ENCODE measurements at places on chromosomes 6 and 20.

DNA sequence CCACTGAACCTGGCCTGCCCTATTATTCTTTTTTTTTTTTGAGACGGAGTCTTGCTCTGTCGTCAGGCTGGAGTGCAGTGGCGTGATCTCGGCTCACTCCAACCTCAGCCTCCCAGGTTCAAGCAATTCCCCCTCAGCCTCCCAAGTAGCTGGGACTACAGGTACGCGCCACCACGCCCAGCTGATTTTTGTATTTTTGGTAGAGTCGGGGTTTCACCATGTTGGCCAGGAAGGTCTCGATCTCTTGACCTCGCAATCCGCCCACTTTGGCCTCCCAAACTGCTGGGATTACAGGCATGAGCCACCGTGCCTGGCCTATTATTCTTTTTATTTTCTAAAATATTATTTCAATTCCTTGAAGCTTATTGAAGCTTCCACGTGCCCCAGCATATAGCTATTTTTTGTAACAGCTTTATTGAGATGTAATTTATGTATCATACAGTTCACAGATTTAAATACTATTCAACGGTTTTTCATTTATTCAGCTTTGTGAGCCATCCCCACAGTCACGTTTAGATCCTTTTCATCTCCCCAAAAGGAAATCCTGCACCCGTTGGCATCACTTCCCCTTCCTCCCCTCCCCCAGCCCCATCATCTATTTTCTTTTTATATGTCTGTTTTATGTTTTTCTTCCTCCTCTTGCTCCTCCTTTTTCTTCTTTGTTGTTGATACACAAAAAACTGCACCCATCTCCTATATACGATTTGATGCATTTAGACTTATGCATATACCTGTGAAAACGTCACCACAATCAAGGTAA lies 13.5 kb upstream of the MDFI start:
- no peak for DNase-seq

DNA sequence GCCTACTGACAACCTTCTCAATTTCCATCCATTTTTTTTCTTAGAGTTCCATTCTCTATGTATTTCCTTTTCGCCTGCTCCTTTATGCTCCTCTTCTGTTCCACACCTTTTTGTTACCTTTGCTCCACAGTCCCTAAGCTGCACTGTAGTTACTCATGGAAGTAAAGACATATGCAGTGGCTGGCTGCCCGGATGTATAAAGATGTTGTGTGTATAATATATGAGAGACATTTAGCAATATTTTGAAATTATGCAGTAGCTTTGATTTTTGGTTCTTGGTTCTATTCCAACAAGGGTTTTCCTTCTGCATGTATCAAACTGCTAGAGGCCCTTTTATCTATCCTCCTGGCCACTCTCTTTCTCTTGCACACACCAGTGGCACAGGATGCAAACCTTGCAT lies 234.9 kb downstream of the DOK5 start:
- no peak for DNase-seq

DNA sequence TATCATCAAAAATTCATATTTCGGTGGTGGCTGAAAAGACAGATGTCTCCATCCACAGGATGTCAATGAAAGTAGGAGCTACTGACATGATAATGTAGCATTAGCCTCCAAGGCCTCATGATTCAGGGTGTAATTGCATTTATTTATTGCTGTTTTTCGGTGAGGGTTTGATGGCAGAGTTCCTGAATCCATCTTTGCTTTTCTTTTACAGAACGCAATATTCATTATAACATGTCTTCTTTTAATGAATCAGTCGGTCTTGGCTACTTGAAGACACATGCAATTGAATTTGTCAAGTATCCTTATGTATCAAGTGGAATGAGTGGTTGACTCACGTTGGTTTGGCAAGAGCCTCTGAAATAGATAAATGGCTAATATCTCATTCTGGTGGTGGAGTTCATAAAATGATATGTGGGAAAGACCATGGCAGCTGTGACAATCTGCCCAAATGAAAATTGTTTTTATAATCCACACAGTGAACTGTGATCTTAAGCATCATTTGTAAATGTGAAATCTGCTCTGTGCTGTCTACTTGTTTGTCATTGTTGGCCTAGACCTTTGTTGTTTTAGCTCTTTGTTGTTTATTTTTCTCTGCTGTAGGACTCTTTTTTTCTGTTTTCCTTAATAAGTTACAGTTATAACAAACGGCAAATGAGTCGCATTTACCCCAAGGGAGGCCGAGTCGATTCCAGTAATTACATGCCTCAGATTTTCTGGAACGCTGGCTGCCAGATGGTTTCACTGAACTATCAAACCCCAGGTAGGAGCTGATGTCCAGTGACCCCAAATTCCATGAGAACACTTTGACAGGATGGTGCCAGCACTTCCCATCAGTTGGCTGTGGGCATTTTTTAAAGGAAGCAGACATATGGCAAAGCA lies 105.7 kb upstream of the LAMP5 start:
- no peak for DNase-seq

DNA sequence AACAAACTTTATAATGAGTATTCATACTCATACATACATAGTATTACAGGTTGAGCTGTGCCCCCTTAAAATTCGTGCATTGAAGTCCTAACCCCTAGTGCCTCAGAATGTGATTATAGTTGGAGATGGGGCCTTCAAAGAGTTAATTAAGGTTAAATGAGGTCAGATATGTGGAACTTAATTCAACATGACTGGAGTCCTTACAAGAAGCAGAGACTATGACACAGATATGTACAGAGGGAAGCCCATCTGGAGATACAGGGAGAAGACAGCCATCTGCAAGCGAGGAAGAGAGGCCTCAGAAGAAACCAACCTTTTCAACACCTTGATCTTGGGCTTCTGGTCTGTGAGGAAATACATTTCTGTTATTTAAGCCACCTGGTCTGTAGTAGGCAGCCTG lies 536.1 kb upstream of the AGPAT4 start:
- no peak for DNase-seq

- DNase-seq = peak; percentile 84
Observed at GRCh38 chr6:391559-392440, at the start of gene IRF4. Gene IRF4 (plus strand): TSS chr6:391752. CDS start chr6:393153, 1,401 bp downstream.

- no peak for DNase-seq
Observed at GRCh38 chr6:137423451-137424168, 70.6 kb downstream of the OLIG3 start.

- DNase-seq = no peak
Observed at GRCh38 chr20:50494428-50494827, 15.8 kb upstream of the PTPN1 start.

DNA sequence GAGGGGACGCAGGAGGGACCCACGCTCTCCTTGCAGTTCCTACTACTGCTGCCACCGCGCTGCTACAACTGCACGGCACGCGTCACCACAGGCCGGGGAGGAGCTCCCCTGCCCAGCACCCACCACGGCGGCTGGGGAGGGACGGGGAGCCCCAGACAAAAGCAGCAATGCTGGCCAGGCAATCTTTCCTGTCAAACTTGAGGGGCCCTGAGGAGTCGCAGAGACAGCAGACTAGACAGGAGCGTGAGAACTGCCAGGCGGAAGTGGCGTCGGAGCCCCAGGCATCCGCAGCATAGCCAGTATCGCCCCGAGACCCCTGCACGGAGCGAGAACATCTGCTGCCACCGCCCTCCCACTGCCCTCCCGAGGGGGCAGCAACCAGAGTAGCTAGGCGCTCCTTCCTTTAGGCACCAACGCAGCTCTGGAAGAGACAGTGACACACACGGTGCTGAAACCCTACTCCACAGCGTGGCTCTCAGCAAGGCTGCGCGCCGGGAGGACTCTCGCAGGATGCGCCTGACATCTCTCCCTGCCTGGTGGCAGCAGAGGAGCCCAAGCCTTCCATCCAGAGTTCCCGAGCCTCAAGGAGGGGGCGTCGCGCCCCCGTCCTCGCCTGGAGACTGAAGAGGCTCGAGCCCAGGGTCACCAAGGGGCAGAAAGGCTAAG lies 2.2 kb downstream of the TAF4 start:
- DNase-seq = no peak

DNA sequence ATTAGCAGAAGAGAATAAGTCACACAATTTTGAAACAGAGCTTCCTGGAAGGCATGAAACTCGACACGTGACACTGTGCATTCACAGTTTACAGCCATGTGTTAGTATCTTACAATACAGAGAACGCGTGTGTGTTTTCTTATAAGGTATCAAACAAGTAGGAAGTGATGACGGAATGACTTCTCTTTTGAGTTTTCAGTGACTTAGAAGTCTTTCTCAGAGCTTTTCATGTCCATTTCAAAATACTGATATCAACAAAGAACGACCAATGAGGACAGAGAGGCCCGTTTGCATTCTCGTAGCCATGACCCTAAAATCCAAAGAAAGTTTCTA lies 36.6 kb upstream of the DUSP22 start:
- DNase-seq = no peak

- no peak for DNase-seq
Observed at GRCh38 chr6:30156262-30156599, 4.8 kb downstream of the TRIM10 start.

GRCh38 chr6:21053612-21054011 lies 519.4 kb downstream of the CDKAL1 start:
- DNase-seq = no peak

DNA sequence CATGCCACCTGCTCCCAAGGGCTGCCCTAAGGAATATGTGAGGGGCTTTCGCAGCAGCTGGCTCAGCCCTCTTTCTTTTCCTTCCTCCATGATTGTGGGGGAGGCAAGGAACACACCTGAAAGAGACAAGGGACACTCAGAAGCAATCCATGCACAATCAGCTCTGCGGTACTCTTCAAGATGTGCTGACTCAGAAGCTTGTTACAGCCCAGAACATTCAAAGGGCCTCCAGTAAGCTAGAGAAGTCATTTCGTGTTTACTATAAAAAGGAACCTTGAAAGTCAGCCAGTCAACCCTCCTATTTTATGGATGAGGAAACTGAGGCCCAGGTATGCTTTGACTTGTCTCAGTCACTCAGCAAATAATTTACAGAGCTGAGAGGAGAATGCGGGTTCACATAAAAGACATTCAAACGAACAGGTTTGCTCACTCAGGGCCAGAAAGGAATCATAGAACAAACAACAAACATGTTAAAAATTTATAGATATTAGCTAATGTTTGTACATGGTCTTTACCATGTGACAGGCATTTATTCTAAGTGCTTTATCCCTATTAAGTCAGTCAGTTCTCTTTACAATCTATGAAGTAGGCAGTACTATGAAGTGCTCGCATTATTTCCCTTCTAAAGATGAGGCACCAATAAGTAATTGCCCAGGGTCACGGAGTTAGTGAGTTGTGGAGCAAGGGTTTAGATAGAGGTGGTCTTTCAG lies 37.7 kb upstream of the SLC22A23 start:
- no peak for DNase-seq

DNA sequence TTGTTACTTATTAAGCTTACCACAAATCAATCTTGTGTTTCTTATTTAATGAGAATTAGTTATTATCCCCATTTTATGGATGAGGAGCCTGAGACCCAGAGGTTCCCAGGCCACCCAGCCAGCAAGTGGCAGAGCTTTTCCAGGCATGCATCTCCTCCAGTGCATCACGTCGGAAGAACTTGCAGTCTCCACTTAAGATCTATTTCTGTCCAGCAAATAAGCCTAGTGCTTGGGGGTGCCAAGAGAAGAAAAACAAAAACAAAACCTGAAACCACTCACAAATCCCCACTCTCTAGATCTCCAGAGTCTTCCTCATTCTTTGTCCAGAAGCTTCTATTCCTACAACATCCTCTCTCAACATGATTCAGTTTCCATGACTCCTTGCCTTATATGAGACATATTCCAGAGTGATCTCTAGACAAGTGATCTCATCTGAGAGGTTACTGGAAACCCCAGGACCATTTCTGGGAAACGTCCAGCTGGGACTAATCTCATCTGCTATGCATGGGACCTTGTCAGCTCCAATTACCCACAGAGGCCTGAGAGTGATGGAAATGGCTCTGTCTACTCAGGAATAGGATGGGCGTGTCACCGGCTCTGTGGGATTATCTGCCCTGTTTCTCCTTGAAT lies 4.1 kb downstream of the GUCA1B start:
- DNase-seq = no peak

GRCh38 chr6:22925920-22926789 lies 356.8 kb downstream of the HDGFL1 start:
- no peak for DNase-seq

Data from stimulated activated CD4-positive, alpha-beta T cell treated with anti-CD3 and anti-CD28 coated beads, Interleukin-4, amount 100 ng/mL, for 4 hours (primary cell).